Left lung (tissue), 14 donors: ENCODE measurements at places on chromosomes 7 and 10. TPM values are rescaled to one million over a fixed set of nuclear protein-coding genes. Genes with fewer than 3 reads are reported as not detected.

STMP1 gene
- 35.0 TPM for total RNA-seq

KCP gene
- total RNA-seq = 1.5 TPM

CHST3 gene
- 10.3 TPM for total RNA-seq

NRAP gene
- 0.26 TPM for total RNA-seq

RRP12 gene
- 21.2 TPM for total RNA-seq

PRRT4 gene
- 0.42 TPM for total RNA-seq

UCN3 gene
- total RNA-seq = not detected

ITIH2 gene
- total RNA-seq = 0.55 TPM

SYCE1 gene
- 0.90 TPM for total RNA-seq

VWDE gene
- total RNA-seq = 2.6 TPM

MCU gene
- total RNA-seq = 48.8 TPM

C10orf53 gene
- total RNA-seq = not detected

USP54 gene
- total RNA-seq = 122 TPM
